Mammary microvascular endothelial cell (primary cell): ENCODE measurements at places on chromosomes 7 and 10. TPM values are rescaled to one million over a fixed set of nuclear protein-coding genes. Genes with fewer than 3 reads are reported as not detected.

Gene FASTK
- 58.4 and 84.6 TPM in 2 replicates for total RNA-seq

Gene ZNF485
- total RNA-seq = 1.1 and 2.1 TPM in 2 replicates

Gene EIF5AL1
- 0.60 and 0.74 TPM in 2 replicates for total RNA-seq

Gene SPDYE2B
- not detected in 2 replicates for total RNA-seq

Gene RBM33
- total RNA-seq = 14.2 and 18.3 TPM in 2 replicates

Gene FKBP14
- total RNA-seq = 15.9 and 16.9 TPM in 2 replicates

Gene SYT15B
- 0.80 TPM in 1 of 2 replicates, not detected in the other for total RNA-seq

Gene NPSR1
- not detected in 2 replicates for total RNA-seq

Gene PRSS2
- not detected in 2 replicates for total RNA-seq

Gene HMX3
- 0.10 TPM in 1 of 2 replicates, not detected in the other for total RNA-seq

Gene DPCD
- 43.1 and 52.2 TPM in 2 replicates for total RNA-seq

Gene SLC13A4
- not detected in 2 replicates for total RNA-seq

Gene HOXA4
- total RNA-seq = 6.2 and 8.8 TPM in 2 replicates

Gene TEX36
- total RNA-seq = not detected in 2 replicates

Gene HECTD2
- total RNA-seq = 2.5 and 2.9 TPM in 2 replicates

Gene CCDC7
- total RNA-seq = 0.44 and 2.9 TPM in 2 replicates

Gene NUTM2E
- 0.05 TPM in 1 of 2 replicates, not detected in the other for total RNA-seq

Gene NAMPT
- 200 TPM in 2 replicates for total RNA-seq

Gene ZNF365
- total RNA-seq = 0.20 and 0.33 TPM in 2 replicates

Gene TRIM4
- total RNA-seq = 24.0 and 25.8 TPM in 2 replicates

Gene STEAP2
- total RNA-seq = 0.54 and 0.80 TPM in 2 replicates

Gene HTR5A
- not detected in 2 replicates for total RNA-seq

Gene GTF2IRD2
- 7.5 and 10.6 TPM in 2 replicates for total RNA-seq

Gene CRHR2
- not detected in 2 replicates for total RNA-seq

Gene SAP25
- not detected in 2 replicates for total RNA-seq

Gene DPYSL4
- total RNA-seq = 4.7 and 8.2 TPM in 2 replicates

Gene CPA4
- total RNA-seq = 1.1 TPM in 1 of 2 replicates, not detected in the other

Gene AFAP1L2
- total RNA-seq = 0.25 TPM in 1 of 2 replicates, not detected in the other
